ENCODE measurements at places on chromosomes 1 and 21.

- H3K36me3 ChIP-seq: peaks cover 41% of the 10 kb centered on the region
- H3K4me3 ChIP-seq: no peak overlapping the region
- no peak for DNase-seq
- H3K27me3 ChIP-seq: no peaks in the 10 kb centered on the region
- H3K27ac ChIP-seq: no peak overlapping the region
Observed at GRCh38 chr1:243499248-243499647, 243.4 kb downstream of the SDCCAG8 start.

- peaks cover 22% of the 10 kb centered on the region for H3K27me3 ChIP-seq
- no peak overlapping the region for H3K27ac ChIP-seq
- no peak for DNase-seq
- H3K4me1 ChIP-seq: peaks cover 13% of the 10 kb centered on the region
Observed at GRCh38 chr1:6126521-6127067, 53.5 kb downstream of the CHD5 start.

DNA sequence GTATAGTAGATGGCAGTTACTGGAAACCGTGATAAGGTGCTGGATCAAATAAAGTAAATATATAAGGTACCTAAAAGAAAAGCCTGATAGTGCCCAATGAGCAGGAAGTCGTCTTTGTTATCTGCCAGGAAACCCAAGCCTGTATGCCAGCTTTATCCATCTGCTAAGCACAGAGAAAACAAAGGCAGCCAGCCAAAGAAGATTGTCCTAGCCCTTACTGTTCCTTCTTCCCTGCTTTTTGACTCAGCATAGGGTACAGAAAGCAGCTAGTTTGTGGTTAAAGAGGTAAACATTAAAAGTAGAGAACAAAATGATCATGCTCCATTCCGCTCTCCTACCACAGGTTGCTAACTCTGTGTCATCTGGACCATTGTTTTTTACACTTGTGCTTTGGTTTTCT lies 10.1 kb downstream of the KRTAP22-2 start:
- DNase-seq: no peak
- H3K4me1 ChIP-seq: no peaks in the 10 kb centered on the region
- no peak overlapping the region for H3K4me3 ChIP-seq
- H3K27me3 ChIP-seq: no peaks in the 10 kb centered on the region

GRCh38 chr1:228938537-228938901 lies 203.2 kb downstream of the RHOU start:
- peak overlapping the region; percentile 95 for H3K27ac ChIP-seq
- DNase-seq: peak; percentile 19
- no peaks in the 10 kb centered on the region for H3K36me3 ChIP-seq
- H3K4me1 ChIP-seq: peaks cover 61% of the 10 kb centered on the region
- H3K27me3 ChIP-seq: peaks cover 7% of the 10 kb centered on the region

DNA sequence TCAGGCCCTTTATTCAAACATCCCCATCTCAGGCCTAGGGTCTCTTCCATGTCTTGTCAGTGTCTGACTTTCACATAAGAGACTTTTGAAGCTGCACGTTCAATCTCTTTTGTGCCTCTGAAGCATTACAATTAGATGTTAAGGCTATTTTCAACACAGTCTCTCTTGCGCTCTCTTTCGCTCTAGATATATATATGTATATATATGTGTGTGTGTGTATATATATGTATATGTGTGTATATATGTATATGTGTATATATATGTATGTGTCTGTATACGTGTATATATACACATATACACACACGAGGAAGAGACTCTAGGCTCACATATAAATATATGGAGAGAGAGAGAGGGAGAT lies 162.5 kb upstream of the RNPC3 start:
- DNase-seq: no peak
- no peaks in the 10 kb centered on the region for H3K4me1 ChIP-seq
- H3K27ac ChIP-seq: no peak overlapping the region

GRCh38 chr1:175873290-175873935 lies 130.0 kb upstream of the TNR start:
- H3K4me3 ChIP-seq: no peak overlapping the region
- peaks cover 23% of the 10 kb centered on the region for H3K27me3 ChIP-seq
- no peak overlapping the region for H3K27ac ChIP-seq
- no peaks in the 10 kb centered on the region for H3K36me3 ChIP-seq
- H3K4me1 ChIP-seq: no peaks in the 10 kb centered on the region
- no peak for DNase-seq

GRCh38 chr1:211013346-211014240 lies 120.4 kb downstream of the KCNH1 start:
- no peak overlapping the region for H3K4me3 ChIP-seq
- no peak for DNase-seq

DNA sequence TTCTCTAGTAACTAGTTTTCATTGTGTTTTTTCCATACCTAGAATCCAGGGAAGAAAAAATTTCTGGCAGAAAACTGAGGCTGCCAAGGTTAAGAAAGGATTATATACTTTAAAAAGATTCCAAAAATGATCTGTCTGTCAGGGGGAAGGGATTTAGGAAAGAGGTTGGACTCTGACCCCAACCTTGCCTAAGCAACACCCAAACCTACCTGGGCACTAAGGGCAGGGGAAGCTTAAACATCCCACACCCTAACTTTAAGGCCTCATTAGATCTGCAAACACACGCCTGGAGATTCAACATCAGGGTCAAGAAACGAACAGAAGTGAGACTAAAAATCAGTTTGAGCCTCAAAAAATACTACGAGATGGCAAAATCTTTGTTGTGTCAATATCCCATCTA lies 19.4 kb downstream of the KDM5B start:
- no peak for DNase-seq
- H3K27me3 ChIP-seq: no peaks in the 10 kb centered on the region
- peaks cover 66% of the 10 kb centered on the region for H3K36me3 ChIP-seq
- peak overlapping the region; percentile 78 for H3K27ac ChIP-seq
- H3K4me1 ChIP-seq: peaks cover 9% of the 10 kb centered on the region

DNA sequence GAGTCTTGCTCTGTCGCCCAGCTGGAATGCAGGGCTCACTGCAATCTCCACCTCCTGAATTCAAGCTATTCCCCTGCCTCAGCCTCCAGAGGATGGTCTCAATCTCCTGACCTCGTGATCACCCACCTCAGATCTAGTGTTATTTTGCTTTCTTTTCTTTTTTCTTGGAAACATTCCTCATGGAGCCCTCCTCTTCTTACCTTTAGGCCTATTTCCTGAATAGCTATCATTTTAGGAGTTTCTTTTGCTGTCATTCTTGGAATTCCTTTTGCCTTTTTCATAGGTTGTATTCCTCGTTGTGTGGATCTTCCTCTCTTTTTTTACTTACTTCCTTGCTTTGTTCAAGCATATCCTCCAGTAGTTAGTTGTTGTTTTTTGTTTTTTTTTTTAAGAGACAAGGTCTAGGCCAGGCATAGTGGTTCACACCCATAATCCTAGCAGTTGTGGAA lies 173.8 kb downstream of the RASAL2 start:
- peak overlapping the region; percentile 6 for H3K4me3 ChIP-seq
- no peak overlapping the region for H3K27ac ChIP-seq
- peak; percentile 19 for DNase-seq
- H3K27me3 ChIP-seq: peaks cover 3% of the 10 kb centered on the region

- no peak overlapping the region for H3K27ac ChIP-seq
- no peaks in the 10 kb centered on the region for H3K36me3 ChIP-seq
- DNase-seq: no peak
- H3K4me3 ChIP-seq: no peak overlapping the region
Observed at GRCh38 chr1:214569357-214570004, 18.1 kb upstream of the PTPN14 start.

DNA sequence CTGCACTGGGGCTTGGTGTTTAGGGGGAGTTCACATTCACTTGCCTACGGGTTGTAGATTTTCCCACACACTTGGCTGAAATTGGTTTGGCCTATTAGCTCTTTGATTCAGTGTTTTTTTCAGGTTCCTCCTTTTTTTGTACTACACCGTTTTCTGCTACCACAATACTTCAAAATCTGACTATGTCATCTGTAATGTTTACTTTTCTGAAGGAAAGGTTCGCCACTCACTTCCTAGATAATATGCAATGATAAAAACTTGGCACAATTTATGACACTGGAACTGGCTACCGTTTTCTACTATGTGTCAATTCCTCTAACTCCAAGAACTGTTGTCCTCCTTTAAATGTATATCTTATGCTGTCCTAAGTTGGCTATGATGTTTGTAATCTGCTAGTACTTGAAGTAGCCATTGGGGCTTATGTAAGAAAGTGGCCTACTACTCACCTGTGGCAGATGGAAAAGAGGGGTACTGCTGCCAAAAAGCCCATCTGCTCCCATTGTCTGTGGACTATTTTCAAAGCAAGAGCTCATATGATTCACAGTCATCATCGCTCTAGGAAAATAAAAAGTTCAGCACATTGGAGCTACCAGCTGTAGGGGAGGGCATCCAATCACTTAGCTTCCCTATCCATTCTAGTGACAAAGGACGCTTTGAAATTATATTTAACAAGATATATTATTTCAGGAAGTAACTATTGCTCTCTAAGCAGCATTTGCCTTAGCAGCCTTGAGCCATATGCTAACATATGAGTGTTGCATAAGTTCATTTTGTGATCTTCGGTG lies 42.4 kb upstream of the BACH1 start:
- H3K27ac ChIP-seq: no peak overlapping the region
- H3K4me3 ChIP-seq: no peak overlapping the region
- H3K27me3 ChIP-seq: peaks cover 4% of the 10 kb centered on the region
- no peaks in the 10 kb centered on the region for H3K36me3 ChIP-seq

GRCh38 chr21:17590430-17590829 lies 22.3 kb downstream of the BTG3 start:
- DNase-seq: no peak
- H3K27me3 ChIP-seq: no peaks in the 10 kb centered on the region
- H3K27ac ChIP-seq: no peak overlapping the region

- no peak overlapping the region for H3K27ac ChIP-seq
- H3K36me3 ChIP-seq: peaks cover 39% of the 10 kb centered on the region
- H3K27me3 ChIP-seq: no peaks in the 10 kb centered on the region
- H3K4me3 ChIP-seq: no peak overlapping the region
- no peaks in the 10 kb centered on the region for H3K4me1 ChIP-seq
Observed at GRCh38 chr1:1730870-1731269, 6.7 kb upstream of the CDK11A start.

DNA sequence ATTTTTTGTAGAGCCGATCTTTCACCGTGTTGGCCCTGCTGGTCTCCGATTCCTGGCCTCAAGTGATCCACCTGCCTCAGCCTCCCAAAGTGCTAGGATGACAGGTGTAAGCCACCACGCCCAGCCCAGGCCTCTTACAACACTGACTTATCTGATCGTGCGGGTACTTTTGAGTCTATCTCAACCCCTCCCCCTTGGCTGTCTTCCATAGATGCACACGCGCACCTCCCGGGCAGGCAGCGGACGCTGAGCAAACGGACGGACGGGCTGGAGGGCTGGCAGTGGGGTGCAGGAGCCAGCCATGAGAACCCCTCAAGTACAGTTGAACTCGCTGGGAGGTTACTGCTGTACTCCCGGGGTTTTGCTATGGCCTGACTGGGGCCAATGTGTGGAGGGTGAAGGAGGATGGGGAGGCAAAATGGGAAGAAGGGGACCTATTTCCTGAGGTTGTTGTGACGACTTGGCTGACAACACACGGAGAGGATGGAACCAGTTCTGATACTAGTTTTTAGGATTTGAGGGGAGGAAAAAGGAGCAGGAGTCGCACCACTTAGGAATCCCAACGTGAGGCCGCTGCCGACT lies 959 bp downstream of the CD58 start:
- H3K4me1 ChIP-seq: peaks cover 47% of the 10 kb centered on the region
- peak overlapping the region; percentile 79 for H3K4me3 ChIP-seq
- H3K27me3 ChIP-seq: peaks cover 11% of the 10 kb centered on the region
- H3K27ac ChIP-seq: peak overlapping the region; percentile 83
- DNase-seq: no peak

- H3K36me3 ChIP-seq: no peaks in the 10 kb centered on the region
- peaks cover 31% of the 10 kb centered on the region for H3K27me3 ChIP-seq
- peaks cover 68% of the 10 kb centered on the region for H3K4me1 ChIP-seq
Observed at GRCh38 chr1:156895927-156896326, 2.4 kb downstream of the PEAR1 start.

DNA sequence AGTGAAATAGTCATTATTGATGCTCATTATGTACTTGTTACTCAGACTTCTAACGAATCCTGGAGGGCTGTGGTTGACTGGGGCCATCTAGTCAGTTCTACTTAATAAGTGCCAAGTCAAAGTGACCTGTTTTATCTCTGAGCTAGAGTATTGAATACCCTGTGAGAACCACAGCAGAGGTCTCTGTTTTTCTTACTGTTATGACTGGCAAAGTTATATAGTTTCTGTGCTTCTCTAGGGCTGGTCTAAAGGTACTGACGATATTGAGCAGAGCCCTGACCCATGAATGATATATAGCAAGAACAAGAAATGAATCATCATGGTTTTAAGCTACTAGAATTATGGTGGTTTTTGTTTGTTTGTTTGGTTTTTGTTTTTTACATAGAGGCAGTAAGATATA lies 555.8 kb downstream of the PLA2G4A start:
- no peak for DNase-seq
- no peaks in the 10 kb centered on the region for H3K4me1 ChIP-seq
- no peaks in the 10 kb centered on the region for H3K36me3 ChIP-seq
- no peak overlapping the region for H3K4me3 ChIP-seq
- no peaks in the 10 kb centered on the region for H3K27me3 ChIP-seq

- H3K4me3 ChIP-seq: no peak overlapping the region
- no peaks in the 10 kb centered on the region for H3K36me3 ChIP-seq
- no peak overlapping the region for H3K27ac ChIP-seq
- H3K4me1 ChIP-seq: peaks cover 5% of the 10 kb centered on the region
- no peaks in the 10 kb centered on the region for H3K27me3 ChIP-seq
- DNase-seq: no peak
Observed at GRCh38 chr1:45394342-45394741, 54.1 kb upstream of the MUTYH start.

DNA sequence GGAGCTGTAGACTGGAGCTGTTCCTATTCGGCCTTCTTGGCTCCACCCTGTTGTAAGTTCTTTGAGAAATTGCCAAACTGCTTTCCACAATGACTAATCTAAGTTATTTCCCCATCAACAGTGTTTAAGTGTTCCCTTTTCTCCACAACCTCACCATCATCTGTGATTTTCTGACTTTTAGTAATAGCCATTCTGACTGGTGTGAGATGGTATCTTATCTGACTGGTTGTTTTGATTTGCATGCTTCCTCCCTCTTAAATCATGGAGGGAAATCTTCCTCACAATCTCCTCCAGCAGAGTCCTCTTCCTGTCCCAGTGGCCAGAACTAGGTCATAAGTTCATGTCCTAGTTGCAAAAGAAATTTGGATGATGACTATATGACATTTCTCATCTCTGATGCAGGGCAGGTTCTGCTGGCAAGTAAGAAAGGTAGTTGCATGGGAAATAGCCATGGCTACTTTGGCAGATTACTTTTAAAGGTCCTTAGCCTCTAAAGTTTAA lies 294.0 kb downstream of the LRRC40 start:
- no peak overlapping the region for H3K27ac ChIP-seq
- H3K4me3 ChIP-seq: no peak overlapping the region
- H3K36me3 ChIP-seq: no peaks in the 10 kb centered on the region
- peaks cover 6% of the 10 kb centered on the region for H3K4me1 ChIP-seq
- no peak for DNase-seq
- no peaks in the 10 kb centered on the region for H3K27me3 ChIP-seq

- no peaks in the 10 kb centered on the region for H3K4me1 ChIP-seq
- DNase-seq: no peak
- no peaks in the 10 kb centered on the region for H3K36me3 ChIP-seq
- H3K27me3 ChIP-seq: no peaks in the 10 kb centered on the region
- H3K27ac ChIP-seq: no peak overlapping the region
Observed at GRCh38 chr1:238409191-238409850, 518.6 kb upstream of the ZP4 start.

GRCh38 chr1:232602622-232603021 lies 27.3 kb downstream of the SIPA1L2 start:
- DNase-seq: no peak
- peaks cover 20% of the 10 kb centered on the region for H3K4me1 ChIP-seq
- H3K27ac ChIP-seq: no peak overlapping the region
- H3K27me3 ChIP-seq: peaks cover 7% of the 10 kb centered on the region
